T follicular helper cell (primary cell): ENCODE measurements at places on chromosomes 1 and 21.

DNA sequence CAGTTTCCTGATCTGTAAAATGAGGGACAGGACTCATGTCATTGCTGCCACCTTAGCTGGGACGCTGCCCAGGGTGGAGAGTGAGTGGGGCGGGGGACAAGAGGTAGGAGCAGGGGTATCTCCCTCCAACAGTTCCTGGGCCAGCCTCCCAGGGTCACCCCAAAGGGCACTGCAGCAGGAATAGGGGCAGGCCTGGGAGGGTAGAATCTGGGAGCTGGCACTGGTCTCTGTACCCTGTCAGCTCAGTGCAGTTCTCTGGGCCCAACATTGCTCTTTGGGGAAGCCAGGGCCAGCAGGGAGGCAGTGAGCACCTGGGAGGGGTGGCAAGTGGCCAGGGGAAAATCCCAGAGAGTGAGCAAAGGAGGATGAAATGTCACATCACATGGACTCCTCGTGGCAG lies 55.8 kb downstream of the ELK4 start:
- DNase-seq = no peak

DNA sequence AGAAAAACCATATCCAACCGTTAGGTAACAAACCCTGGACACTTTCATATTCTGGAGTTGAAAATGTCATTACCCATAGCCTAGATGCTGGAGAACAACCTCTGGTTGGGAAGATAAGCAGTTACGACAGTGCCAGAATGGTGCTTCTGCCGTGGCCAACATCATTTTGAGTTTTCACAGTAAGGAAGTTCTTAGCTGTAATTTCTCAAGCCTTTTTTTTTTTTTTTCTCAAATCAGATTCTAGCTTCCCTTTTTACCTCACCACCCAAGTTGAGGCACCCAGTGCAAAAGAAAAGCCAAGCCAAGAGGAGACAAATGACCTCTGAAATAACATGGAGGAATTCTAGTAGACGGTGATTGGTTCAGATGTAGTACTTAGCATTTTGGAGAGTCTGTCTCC lies 21.8 kb downstream of the PPT1 start:
- DNase-seq = no peak

DNA sequence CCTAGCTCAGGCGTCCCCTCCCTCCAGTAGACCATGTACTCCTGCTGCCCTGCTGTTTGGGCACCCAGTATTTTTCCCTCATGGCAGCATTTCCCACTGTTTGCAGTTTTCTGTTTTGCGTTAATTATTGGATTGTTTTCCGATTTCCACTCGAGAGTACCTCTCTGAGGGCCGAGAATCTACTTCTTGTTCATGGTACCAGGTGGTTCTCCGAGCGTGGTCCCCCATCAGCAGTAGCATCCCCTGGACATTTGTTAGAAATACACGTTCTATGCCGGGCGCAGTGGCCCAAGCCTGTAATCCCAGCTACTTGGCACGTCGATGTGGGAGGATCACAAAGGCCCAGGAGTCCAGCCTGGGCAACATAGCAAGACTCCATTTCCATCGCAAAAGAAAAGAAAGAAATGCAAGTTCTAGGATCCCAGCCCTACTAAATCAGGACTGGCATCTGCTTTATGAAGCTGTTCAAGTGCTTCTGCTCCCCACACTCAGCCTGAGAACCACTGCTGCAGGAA lies 690 bp downstream of the RRP1 start:
- no peak for DNase-seq

DNA sequence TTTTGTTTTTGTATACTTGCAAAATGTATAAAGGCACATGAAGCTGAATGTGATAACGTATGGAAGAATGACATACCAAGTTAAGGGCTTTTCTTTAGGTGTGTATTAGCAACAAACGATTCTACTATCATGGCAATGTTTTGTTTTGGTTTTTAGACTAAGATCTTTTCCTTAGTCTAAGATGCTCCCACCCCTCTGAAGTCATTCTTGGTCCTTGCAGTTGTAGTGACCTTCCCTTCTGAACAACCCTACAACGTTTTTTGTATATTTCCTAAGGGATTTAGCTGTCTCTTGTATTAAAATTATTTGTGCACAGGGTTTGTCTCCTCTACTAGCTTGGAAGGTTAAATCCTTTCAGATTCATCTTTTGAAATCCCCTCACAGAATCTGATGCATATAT lies 61.0 kb downstream of the SPAG17 start:
- DNase-seq = no peak

DNA sequence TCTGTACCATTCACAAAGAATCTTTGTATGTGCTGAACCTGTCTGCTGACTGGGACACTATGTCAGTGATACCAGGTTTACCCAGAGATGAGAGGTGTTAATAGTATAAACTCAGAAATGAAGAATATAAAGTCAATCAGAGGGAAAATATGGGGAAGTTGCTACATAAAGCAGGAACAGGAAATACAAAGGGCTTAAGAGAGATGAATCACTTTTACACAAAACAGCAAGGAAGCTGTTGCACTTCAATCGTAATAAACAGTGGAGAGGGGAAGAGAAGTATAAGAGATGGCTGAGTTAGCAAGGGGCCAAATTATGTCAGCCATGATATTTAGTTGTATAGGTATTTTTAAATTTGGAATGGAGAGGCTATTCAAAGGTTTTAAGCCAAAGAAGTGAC lies 890.2 kb upstream of the NCAM2 start:
- no peak for DNase-seq

DNA sequence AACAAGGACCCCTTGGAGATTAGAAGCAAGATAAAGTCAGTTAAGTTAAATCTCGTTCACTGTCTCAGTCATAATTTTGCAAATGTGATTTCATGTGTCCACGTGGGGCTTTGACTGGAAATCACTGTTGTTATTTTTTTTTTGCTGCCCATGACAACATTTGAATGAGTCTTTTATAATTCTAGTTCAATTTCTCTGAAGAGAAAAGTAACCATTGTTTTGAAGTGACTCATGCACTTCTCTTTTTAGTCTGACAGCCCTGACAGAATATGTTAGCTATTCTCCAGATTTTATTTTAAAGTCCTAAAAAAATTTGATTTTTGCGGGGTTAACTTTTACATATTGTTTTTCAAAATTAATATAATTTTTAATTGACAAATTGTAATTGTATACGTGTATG lies 30.7 kb upstream of the NLRP3 start:
- no peak for DNase-seq

- no peak for DNase-seq
These were observed 87.5 kb downstream of the RGL1 start for GRCh38 chr1:183892351-183892793.

- DNase-seq = no peak
These were observed 29.7 kb upstream of the FMOD start for GRCh38 chr1:203380420-203381150.
